ENCODE measurements at places on chromosomes 2 and 18. TPM values are rescaled to one million over a fixed set of nuclear protein-coding genes. Genes with fewer than 3 reads are reported as not detected.

DNA sequence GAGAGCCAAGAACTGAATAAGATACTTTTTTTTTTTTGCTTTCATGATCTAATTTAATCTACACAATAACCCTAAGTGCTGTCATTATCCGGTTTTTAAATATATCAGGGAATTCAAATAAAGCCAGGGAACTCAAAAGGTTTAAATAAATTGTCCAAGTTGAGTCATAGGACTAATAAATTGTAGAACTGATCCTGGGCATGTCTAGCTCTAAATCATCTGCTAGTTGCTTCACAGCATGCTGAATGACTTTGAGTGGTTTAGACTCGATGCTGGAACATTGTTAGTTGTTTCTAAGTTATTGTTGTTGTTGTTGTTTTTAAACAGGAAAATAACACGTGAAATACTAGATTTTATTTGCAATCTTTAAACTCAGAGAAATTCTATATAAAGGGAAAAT, 147.2 kb upstream of the HNMT start:
- DNase-seq = no peak

DNA sequence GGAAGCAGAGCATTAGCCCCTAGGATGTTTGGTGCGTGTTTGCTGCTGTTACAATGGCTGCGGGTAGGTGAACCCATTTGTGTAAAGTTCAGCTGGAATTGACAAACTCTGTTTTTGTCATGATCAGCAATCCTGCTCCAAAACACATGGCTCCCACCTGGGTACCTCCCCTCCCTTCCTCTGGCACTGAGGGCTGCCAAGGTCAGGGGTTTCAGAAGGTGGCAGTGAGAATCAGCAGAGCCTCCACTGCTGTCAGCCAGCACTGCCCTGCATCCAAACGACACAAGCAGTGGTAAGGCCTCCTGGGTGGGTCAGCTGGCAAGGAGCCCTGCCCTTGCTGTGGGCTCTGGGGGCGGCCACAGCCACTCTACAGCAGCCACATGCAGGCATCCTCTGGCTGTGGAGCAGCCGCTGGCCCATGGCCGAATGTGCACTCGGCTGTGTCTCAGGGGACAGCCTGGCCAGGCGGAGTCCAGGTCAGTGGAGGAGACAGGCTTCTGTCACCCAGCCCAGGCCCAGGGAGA, 32.8 kb upstream of the LDLRAD4 start:
- DNase-seq = no peak

GRCh38 chr2:25342372-25343186, 854 bp upstream of the DNMT3A start:
- DNase-seq = peak; percentile 86

The INO80D gene
- 35.6 TPM for total RNA-seq

The SLC30A3 gene
- not detected for total RNA-seq

The TRIM54 gene
- total RNA-seq = 0.19 TPM

The MROH2A gene
- total RNA-seq = not detected

The ALPP gene
- total RNA-seq = not detected

All from naive thymus-derived CD8-positive, alpha-beta T cell (primary cell).